ENCODE measurements at places on chromosomes 5 and 9.

DNA sequence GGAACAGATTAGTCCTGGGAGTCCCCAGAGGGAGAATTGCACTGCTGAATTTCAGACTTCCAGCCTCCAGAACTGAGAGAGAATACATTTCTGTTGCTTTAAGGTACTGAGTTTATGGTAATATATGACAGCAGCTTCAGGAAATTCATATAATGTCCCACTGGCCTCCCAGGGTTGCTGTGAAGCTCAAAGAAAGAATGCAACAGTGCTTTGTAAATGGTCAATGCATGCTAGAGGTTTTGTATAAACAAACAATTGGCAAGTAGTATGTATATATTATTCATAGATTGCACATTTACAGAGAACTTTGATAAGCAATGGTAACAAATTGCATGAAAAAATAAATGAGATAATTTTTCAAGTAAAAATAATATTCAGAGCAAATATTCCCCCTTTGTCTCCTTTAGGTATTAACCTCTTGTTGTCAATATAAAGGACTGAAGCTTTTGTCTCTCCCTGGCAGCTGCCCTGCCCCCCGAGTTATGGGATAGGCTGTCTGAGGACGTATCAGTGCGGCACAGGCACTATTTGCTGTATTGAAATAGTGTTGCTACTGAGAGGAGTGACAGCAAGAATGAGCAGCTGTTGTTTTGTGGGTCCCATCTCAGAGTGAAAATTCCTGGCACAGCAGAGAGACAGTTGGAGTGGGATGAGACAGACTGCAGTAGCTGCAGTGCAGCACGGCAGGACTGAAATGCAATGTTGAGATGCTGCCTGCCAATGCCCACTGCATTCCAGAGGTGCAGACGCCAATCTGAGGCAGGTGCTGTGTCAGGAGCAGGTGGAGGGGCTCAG is 194.2 kb upstream of the GLRA1 start:
- DNase-seq, result no peak

- no peak for DNase-seq
Observed at GRCh38 chr5:77218263-77218662, 7.8 kb downstream of the PDE8B start.

GRCh38 chr9:5445886-5446285 is 4.5 kb upstream of the CD274 start:
- no peak for DNase-seq

GRCh38 chr9:125608489-125609224 is 98.4 kb downstream of the MAPKAP1 start:
- no peak for DNase-seq

GRCh38 chr5:124439609-124440008 is 306.8 kb downstream of the ZNF608 start:
- DNase-seq, result no peak

- no peak for DNase-seq
Observed at GRCh38 chr9:131419026-131419614, 25.2 kb downstream of the PRRC2B start.

GRCh38 chr5:92641031-92641962 is 939.7 kb downstream of the NR2F1-AS1 start:
- DNase-seq, result no peak

GRCh38 chr9:88224938-88225337 is 86.7 kb upstream of the SPATA31C2 start:
- no peak for DNase-seq

DNA sequence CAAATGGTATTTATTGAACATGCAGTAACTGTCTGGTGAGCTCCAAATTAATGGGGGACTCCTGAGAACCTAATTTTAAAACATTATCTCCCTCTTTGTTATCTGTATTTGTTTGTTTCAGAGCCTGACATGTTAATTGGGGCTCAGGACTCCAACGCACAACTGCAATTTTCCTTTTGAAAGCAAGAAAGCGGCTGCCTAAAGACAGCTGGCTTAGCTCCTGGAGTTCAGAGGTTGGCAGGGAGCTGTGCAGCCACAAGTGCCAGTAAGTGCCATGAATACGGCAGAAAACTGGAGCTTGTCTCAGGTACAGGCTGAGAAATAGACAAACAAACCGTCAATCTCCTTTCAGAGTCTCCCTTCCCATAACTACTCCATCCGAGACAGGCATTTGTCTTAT is 80.9 kb downstream of the PPP2R2B start:
- DNase-seq, result no peak

GRCh38 chr5:123512611-123513461 is 859 bp downstream of the CSNK1G3 start:
- no peak for DNase-seq

Data from activated naive CD8-positive, alpha-beta T cell treated with anti-CD3 and anti-CD28 coated beads, Interleukin-2, amount 50 U/mL, for 16 hours (primary cell).